ENCODE measurements at places on chromosomes 1 and 21.

- no peak for DNase-seq
Measured at GRCh38 chr21:30962013-30962412, 76.3 kb downstream of the KRTAP19-8 start.

- no peak for DNase-seq
Measured at GRCh38 chr1:115757856-115758255, 10.7 kb downstream of the CASQ2 start.

- no peak for DNase-seq
Measured at GRCh38 chr1:39761557-39762260, 9.4 kb downstream of the OXCT2 start.

- no peak for DNase-seq
Measured at GRCh38 chr21:34733852-34734251, 65.1 kb downstream of the CLIC6 start.

DNA sequence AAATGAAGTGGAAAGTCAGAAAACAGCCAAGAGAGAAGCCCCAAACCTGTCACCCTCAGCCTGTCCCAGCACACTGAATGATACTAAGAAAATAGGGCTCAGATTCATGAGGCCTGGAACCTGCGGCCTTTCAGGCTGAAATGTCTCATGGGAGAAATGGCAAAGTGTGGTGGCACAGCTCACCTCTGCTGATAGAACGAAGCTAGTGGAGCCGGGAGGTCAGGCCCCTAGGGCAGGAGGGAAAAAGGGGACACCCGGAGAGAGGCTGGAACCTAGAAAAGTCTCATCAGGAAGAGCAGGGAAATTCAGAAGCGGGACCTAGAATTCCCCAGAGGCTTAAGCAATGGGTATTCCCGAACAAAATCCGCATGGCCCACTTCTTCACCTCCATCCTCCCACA is 107.1 kb downstream of the BCAR3 start:
- no peak for DNase-seq

DNA sequence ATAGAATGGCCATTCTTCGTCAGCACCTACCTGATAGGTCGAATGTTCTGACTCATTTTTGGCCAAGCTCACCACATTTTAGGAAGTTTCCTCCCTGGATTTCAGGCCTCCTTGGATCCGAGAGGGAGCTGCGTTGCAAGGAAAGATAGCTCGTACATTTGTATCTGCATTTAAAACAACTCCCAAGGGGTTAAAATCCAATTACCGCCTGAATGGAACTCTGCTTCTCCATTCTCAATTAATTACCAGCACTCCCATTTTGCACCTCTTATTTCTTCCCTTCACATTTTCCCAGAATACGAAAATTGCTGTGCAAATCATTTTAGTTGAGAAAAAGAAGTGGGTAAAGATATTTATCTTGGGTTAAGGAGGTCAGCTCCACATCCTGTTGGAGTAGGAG is 610.7 kb downstream of the NPHP4 start:
- DNase-seq = no peak

GRCh38 chr1:236287757-236288619 is 6.2 kb upstream of the ERO1B start:
- DNase-seq = no peak

DNA sequence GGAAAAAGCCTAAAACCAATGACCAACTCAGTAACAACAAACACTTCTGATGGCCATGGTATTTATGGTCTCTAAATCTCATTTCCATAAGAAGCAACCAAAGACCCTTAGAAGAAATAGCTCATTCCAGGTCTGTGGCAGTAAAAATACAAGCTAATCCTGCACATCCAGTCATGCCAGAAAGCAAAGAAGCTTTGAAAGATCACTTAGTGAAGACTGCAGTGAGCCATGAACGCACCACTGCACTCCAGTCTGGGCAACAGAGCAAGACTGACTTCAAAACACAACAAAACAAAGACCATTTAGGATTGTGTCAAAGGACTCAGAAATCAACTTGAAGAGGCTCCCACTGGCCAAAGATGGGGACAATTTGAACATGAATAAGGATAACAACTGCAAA is 18.4 kb upstream of the ELK4 start:
- DNase-seq = no peak

- DNase-seq = no peak
Measured at GRCh38 chr1:3598522-3599285, 12.6 kb downstream of the MEGF6 start.

- DNase-seq = no peak
Measured at GRCh38 chr1:214331827-214332423, 51.0 kb downstream of the SMYD2 start.

GRCh38 chr21:37348664-37349063 is 17.9 kb upstream of the DYRK1A start:
- DNase-seq = no peak

DNA sequence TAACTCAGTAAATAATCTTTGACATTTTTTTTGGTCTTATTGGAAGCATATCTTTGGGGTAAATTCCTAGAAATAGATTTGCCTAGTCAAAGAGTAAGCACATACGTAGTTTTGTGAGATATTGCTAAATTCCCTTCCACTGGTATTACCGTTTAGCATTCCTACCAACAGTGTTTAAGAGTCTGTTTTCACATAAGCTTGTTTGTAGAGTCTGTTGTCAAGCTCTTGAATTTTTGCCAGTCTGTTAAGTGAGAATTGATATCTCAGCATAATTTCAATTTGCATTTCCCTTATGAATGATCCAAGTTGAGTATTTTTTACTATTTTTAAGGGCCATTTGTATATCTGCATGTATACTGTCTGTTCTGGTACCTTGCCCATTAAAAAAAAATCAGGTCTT is 37.0 kb upstream of the MPC2 start:
- DNase-seq = no peak

DNA sequence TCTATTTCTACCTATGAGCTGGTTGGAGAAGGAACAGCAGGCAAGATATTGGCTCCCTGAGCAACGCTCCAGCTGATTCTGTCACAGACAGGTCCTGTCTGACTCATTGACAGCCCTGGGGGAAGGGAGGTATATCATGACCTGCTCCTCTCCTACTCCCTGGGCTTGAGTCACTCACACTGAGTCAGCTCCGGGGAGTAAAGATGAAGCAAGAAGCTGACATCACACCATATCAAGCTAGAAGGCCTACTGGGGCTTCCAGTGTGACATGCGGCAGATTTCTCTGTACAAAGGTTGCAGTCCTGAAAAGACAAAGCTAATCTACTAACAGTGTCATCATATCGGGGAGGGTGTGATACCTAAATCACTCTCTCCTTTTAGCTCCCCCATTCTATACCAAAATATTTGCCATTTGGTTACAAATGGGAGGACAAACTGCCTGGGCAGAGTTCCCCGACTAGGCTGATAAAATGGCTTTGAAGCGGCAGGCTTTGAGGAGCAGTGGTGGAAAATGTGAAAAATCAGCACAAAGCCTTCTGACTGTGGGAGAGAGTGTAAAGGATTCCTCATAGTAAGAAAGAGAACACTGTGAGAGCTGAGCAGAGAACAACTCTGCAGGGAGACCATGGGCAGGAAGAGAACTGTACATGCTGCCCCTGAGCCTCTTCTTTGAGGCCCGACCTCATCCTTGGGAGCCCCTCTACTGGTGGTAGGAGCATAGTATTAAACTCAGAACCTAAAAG is 15.5 kb downstream of the PI4KB start:
- DNase-seq = peak; percentile 80

DNA sequence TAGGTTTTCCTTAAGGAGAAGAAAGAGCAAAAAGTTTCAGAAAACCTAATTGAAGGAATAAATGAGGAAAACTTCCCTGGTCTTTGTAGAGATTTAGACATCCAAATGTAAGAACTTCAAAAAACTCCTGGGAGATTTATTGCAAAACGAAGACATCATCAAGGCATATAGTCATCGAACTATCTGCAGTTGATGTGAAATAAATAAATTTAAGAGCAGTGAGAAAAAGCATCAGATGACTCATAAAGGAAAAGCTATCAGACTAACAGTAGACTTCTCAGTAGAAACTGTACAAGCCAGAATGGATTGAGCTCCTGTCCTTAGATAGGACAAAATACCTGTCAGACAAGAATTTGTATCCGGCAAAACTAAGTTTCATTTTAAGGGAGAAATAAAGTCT is 569.4 kb upstream of the ADAMTS5 start:
- DNase-seq = no peak

DNA sequence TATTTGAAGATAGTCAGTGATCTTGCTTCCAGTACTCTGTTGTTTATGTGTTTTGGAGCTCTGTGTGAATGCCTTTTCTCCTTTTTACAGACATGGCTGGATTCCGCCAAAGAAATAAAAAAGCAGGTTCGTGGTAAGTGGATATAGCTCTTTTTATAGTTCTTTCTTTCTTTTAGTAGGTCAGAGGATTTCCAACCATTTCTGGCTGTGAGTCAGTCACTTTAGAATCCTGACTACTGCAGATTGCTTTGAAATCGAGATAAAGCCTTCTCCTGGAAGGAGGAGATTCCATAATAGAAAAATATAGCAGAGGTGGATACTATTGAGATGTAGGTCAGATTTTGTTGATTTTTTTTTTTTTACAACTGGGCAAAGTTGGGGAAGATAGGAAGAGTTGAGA is 97.4 kb downstream of the EPB41 start:
- DNase-seq = no peak

DNA sequence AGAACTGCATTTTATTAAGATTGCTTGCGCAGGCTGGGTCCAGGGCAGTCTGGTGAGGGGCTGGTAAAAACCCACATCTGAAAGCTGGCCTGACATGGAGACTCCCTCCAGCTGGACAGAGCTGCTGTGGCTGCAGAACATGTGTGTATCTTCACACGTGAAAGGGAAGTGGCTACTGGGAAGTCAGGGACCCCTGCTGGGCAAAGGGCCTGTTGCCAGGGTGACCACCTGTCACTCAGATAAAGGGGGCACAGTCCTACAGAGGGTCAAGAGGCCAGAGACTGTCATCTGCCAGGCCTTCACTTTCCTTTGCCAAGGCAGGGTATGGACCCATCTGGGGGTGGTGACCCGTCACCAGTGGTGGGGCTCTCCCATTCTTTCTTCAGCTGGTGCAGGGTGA is 17.5 kb downstream of the NKAIN1 start:
- no peak for DNase-seq

- DNase-seq = no peak
Measured at GRCh38 chr1:39940980-39941871, 13.7 kb upstream of the MFSD2A start.

DNA sequence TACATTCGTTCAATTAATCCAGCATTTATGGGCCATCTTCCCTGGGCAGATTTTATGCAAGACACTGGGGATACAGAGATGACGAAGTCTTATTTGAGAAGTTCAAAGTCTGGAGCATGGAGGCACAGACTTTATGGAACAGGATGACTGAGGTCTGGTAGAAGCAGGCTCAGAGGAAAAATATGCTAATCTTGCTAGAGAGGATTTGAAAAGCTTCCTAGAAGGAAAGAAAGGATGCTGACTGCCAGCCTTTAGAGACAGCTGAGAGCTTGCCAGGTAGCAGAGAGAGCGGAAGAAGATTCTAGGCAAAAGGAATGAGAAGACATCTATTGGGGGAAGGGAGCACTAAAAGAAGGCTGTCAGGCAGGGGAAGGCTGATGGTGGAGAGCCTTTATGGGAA is 75.5 kb upstream of the ATP5PO start:
- no peak for DNase-seq

DNA sequence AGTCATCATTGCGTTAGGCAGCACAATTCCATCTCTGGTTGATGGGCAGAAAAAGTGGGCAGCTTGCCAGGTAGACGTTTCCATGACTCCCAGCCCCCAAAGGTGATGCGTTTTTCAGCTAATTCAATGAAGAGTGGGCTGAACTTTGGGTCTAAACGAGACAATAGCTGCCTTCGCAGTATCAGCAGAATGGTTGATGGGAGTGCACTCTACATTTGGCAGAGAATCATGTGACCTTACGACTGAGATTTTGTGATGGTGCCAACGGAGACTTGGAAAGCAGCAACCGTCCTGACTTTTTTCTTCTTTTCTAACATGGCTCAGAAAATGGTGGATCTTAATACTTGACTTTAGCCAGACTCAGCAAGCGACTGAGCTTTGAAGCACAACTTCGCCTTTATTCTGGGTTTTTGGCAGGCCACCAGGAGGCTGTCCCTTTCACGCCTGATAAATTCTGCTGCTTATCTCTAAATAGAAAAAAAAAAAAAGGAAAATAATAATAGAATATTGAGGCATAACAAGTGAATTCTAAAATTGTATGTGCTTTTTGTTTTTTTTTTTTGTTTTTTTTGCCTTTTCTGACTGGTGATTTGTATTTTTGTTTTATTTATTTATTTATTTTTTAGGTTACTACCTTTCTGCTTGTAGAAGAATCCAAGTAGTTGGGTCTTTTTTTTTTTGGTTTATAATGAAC is 804.8 kb downstream of the USP25 start:
- DNase-seq = peak; percentile 79

- no peak for DNase-seq
Measured at GRCh38 chr1:2952371-2952770, 68.9 kb upstream of the ACTRT2 start.

GRCh38 chr1:209107535-209107934 is 476.0 kb upstream of the CAMK1G start:
- no peak for DNase-seq

- no peak for DNase-seq
Measured at GRCh38 chr1:40391688-40392145, 18.2 kb downstream of the SMAP2 start.

- no peak for DNase-seq
Measured at GRCh38 chr1:165849353-165850133, 22.1 kb downstream of the UCK2 start.

DNA sequence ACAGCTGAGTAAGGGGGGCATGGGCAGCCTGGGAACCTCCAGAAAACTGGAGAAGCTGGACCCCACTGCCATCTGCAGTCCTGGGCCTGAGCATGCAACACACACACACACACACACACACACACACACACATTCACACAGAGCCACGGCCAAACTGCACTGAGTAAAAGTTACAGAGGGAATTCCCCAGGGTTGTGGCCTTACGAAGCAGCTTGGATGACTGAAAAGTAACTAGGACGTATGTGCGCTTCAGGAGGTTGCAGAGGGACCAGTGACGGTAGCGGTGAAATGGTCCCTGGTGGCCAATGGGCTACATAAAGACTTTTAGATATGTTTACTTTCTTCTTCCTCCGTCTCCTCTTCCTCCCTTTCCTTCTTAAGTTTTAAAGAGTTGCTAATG is 232.5 kb upstream of the TMEM51 start:
- no peak for DNase-seq

- DNase-seq = peak; percentile 60
Measured at GRCh38 chr1:208093754-208094719, 150.1 kb downstream of the PLXNA2 start.

DNA sequence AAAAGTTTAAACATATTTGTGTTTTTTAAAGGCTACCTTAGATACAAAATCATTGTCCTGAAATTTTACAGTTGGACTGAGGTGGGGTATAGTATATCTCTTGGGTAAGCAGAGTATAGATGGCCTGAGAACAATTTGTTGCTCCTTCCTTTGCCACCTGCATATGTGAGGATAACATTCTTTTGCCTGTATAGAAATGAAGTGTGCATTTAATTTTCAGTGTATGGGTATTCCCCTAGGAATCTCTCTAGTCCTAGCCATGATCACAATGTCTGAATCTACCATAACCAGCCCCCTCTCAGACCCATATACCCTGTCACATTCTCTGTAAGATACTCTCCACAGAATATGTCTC is 1.9 kb upstream of the FCGR2A start:
- no peak for DNase-seq

All from Ammon's horn (tissue), 1 donor.